ENCODE measurements at places on chromosomes 2 and 18.

GRCh38 chr2:172813314-172813888 lies 77.8 kb downstream of the RAPGEF4 start:
- no peak for DNase-seq

DNA sequence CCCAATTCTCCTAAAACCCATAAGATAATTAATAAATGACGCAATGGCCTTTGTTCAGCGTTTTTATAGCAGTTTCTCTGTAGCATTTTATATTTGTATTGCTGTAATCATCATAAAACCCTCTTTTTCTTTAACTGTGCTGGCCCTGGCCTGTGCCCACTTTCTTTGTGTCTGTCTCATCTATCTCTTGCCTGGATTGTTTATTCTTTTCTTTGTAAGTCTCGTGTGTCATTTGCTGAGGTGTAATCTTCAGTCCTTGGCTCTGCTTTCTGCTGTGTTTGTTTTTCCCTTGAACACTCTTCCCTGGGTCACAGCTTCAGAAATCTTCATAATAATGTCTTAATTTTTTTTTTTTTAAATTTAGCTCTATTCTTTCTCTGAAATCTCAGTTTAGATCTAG lies 525.8 kb upstream of the LINC00305 start:
- no peak for DNase-seq

DNA sequence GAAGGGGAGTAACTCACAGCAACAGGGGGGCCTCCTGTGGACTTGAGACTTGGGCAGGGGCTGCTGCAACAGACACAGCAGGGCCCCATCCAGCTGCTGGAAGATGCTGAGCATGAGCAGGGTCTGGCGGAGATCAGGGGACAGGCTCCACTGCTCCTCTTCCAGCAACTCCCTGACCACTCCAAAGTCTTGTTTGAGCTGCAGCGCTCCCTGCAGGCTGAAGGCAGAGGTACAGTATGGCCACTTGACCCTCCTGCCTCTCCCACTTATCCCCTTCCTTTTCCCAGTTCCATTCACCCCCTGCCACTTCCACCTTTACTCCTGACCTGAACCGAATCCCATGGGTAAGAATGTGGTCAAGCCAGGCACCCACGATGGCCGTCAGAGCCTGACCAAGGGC lies 2.4 kb upstream of the MRPL53 start:
- no peak for DNase-seq

GRCh38 chr2:13611939-13612338 lies 895.2 kb downstream of the TRIB2 start:
- no peak for DNase-seq

- DNase-seq = no peak
Observed at GRCh38 chr18:42229211-42230210, 274.5 kb downstream of the PIK3C3 start.
